H9 (cell line): ENCODE measurements at places on chromosomes 2 and 18.

GRCh38 chr2:199273042-199273511 is 184.7 kb downstream of the SATB2 start:
- peaks cover 6% of the 10 kb centered on the region; the same call in 1 of the 2 replicates for H3K4me1 ChIP-seq
- no peak overlapping the region for H3K4me3 ChIP-seq
- no peak for DNase-seq
- H3K27me3 ChIP-seq = no peaks in the 10 kb centered on the region
- H3K36me3 ChIP-seq = peaks cover 5% of the 10 kb centered on the region

- no peak overlapping the region for H3K27ac ChIP-seq
- H3K4me1 ChIP-seq = no peaks in the 10 kb centered on the region
- no peak for DNase-seq
- H3K36me3 ChIP-seq = no peaks in the 10 kb centered on the region
Observed at GRCh38 chr2:16400127-16400623, 265.5 kb downstream of the CYRIA start.

- H3K4me3 ChIP-seq = no peak overlapping the region
- no peaks in the 10 kb centered on the region for H3K4me1 ChIP-seq
- peaks cover 14% of the 10 kb centered on the region for H3K36me3 ChIP-seq
Observed at GRCh38 chr2:88811233-88811632, 119.8 kb downstream of the RPIA start.

DNA sequence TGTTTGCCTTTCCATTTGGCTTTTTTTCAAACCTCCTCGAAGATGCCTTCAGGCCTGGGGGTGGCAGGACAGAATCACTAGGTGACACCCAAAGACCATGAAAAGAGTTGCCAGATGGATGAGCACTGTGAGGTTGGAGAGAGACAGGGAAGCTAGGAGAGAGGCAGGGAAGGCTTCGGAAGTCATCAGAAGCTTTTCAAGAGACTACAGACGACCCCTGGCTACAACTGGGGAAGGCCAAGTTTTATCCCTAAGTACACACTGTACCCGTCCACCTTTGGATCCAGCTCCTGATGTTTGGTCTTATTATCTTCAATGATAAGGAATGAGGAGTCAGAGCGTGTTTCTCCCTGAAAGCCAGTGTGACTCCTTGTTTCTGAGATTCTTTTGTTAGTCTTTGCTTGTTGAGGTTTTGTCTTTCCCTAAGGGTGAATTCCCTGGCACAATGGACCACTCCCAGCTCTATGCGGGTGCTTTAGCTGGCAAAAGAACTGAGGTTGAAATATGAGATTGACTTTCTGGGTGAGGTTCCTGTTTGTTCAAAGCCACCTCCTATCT is 33.4 kb upstream of the SLC9A2 start:
- H3K27ac ChIP-seq = no peak overlapping the region
- H3K27me3 ChIP-seq = no peaks in the 10 kb centered on the region
- DNase-seq = no peak
- no peak overlapping the region; the same call in 2 of the 3 replicates for H3K4me3 ChIP-seq
- peaks cover 4% of the 10 kb centered on the region; the same call in 1 of the 2 replicates for H3K4me1 ChIP-seq
- no peaks in the 10 kb centered on the region; the same call in 2 of the 3 replicates for H3K36me3 ChIP-seq

DNA sequence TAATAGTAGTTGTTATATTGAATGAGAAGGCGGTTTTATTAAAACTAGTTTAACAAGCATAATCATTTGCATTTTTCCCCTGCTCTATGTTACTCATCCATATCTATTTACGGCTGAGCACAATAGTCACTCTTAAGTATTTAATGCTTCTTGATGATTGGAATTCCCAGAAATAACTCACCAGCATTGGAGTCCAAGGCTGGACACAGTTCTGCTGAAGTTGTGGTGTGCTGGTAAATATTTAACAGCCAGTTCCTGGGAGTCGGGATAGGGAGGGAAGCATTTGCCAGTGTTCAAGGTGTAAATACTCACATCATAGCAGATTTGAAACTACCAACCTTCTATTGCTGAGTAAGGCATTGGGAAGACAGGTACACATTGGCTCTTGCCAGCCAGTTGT is 315.1 kb downstream of the MTX2 start:
- H3K27me3 ChIP-seq = no peaks in the 10 kb centered on the region
- no peaks in the 10 kb centered on the region for H3K36me3 ChIP-seq
- DNase-seq = no peak
- H3K4me1 ChIP-seq = no peaks in the 10 kb centered on the region
- no peak overlapping the region for H3K4me3 ChIP-seq
- H3K27ac ChIP-seq = no peak overlapping the region

DNA sequence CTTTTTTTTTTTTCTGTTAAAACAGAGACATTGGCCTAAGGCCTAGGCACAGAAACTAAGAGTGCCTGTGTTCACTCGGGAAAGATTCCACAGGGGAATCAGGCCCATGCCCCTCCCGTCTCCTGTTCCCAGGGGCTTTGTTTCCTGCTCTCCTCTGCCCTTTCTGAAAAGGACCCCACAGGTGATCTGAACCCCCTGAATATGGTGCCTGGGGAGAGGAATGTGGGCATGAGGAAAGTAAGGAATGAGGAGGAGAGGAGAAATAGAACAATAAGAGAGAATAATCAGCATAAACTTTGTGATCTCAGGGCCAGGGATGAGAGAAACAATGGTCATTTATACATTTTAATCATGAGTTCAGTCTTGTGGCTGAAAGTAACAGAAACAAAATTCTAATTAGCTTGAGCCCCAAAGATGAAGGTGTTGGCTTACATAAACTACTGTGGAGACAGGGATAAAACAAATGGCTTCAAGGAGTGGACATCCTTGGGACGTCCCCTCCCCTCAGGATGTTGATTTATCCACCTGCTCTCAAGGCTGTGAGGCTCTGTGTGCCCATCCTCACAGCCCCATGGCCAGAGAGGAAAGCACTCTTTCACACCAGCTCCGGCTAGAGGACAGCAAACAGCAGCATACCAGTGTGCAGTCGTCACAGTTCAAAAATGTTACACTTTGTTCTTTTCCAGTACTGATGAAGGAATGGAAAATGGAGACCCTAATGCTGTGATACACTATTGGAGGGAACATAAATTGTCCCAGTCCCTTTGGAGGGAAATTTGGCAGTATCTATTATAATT is 46.4 kb upstream of the MRPL33 start:
- H3K27ac ChIP-seq = no peak overlapping the region
- no peaks in the 10 kb centered on the region for H3K36me3 ChIP-seq
- H3K4me3 ChIP-seq = no peak overlapping the region
- no peaks in the 10 kb centered on the region; the same call in 1 of the 2 replicates for H3K27me3 ChIP-seq
- DNase-seq = no peak

DNA sequence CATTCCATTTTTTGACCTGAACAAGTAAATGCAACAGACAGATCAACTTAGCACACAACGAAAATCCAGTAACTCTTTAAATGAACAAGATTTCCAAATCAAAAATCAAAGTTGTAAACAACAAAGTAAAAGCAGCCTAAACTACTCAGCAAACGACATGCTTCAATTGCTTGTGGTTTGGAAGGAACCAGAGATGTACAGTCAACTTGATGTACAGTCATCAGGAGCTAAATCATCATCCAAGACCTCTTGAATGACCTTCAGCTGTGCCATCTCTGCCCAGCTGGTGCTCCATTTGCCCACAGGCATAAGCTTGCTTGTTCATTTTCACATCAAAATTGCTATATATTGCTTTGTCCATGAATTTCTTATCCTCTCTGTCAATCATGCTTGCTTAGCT is 109.8 kb downstream of the UPP2 start:
- peaks cover 3% of the 10 kb centered on the region; the same call in 1 of the 2 replicates for H3K4me1 ChIP-seq
- no peaks in the 10 kb centered on the region for H3K36me3 ChIP-seq
- no peak for DNase-seq
- no peaks in the 10 kb centered on the region for H3K27me3 ChIP-seq
- H3K27ac ChIP-seq = no peak overlapping the region
- no peak overlapping the region for H3K4me3 ChIP-seq
